ENCODE measurements at places on chromosomes 6 and 20.

DNA sequence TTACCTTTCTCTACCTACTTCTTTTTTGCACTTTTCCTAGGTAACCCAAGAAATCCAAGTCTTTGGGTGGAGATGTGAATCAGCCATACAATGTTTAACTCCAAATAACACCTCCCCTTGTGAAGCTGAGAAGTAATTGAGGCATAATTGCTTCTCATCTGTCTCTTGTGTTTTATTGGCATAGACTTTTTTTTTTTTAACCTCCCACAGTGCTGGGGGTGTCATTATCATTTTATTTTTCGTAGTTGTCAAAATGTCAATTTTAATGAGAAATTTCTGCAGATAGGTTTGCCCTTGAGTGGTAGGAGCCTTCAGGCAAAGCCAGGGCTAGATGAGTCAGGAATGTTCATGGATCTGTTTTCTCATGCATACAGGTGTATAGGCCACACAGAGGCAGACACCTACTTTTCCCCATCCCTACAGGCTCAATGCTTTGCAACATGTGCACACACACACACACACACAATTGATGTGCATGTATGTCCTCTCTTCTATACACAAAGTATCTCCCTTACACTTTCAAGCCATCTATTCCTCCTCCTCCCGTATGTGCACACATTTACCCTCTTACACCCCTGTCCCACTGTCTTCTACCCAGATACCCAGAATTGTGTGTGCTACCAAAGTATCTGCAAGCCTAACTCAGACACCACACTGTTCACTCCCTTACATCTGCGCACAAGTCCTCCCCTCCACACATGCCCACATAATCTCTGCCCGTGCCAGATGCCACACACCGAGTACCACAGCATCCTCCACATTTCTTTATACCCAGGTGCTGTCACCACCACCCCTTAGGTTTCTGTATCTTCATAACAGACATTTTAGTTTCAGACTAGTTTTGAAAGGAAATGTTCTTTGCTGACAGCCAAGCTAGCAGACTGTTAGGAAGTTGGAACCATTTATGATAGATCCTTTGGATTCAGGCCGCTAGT is 22.0 kb downstream of the RALY start:
- DNase-seq: no peak

DNA sequence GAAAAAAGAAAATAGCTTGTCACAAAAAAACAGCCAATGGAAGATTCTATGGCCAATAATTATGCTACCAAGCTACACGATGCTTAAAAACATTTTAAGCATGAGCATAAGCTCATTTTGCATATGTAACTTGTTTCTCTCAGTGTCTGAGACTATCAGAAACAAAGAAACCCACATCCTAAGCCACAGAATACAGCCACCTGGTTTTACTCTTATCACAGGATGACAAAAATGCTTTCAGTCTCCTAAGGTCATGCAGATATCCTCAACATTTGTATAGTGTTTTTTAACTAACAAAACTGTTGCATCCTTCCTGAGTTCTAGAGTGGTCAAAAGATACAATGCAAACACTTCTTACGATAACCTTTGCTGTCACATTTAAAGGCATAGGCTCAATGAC is 172.1 kb upstream of the RUNX2 start:
- no peak for DNase-seq

DNA sequence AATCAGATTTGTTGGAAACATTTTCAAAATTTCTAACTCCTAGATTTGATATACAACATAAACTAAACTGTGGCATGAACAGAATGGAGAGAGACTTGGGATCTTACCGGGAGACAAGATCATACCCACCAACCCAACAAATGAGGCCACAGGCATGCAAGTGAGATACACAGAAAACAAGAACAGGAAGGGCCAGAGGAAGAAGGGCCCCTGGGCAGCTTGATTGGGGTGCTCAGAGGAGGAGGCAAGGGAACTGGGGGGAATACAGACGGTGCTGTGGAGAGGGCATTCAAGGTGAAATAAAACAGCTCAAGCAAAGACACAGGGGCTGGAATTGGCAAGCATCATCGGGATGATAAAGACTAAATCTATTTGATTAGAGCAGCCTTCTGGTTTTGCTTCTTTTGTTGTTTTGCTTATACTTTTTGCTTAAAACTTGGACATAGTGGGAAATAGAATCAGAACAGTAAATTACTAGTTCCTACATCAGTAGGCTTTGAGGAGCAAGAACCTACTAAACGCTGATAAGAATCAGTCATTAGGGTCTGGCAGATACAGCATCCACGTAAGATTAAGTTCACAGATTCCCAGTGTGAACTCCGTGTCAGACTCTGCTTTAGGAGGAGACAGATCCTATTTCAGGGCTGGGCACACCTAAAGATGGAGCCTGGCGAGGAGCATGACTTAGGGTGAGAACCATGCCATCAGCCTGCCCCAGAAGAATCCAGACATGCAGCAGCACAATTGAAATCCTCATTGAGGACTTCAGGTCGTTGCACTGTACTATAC is 3.5 kb upstream of the RAMACL start:
- DNase-seq: no peak

DNA sequence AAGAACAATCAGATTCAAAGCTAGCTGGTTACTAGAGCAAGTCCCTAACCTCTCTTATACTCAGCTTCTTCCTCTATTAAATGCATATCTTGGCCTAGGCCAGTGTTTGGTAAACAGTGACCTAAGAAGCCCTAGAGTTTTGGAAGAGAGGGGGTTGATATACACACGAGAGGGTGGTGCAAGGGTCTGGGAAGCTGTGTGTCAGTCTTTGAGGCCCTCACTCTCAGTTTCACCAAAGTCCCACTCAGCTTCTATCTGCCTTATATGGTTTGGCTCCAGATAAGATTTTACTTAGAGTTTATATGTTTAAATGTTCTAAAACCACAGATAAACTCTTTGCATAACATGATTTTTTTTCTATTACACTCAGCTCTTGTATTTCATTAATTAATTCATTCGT is 526.1 kb upstream of the BTBD3 start:
- no peak for DNase-seq

DNA sequence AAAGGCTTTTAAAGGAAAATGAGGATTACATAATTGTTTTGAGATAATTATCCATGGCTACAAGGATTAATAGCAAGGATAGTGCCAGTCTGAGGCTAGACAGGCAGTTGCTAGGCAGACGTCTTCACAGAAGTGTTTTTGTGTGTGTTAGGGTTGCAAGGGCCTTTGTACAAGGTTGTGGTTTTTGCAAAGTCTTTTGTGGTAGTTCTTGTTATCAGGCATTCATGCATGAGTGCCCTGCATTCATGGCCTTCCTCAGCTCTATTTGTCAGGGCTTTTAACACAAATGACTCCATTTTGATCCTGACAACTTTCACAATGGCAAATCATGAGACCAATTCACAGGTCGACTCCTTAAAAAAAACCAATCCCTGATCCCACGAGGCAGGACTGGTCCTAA is 68.1 kb upstream of the TXNDC5 start:
- no peak for DNase-seq

DNA sequence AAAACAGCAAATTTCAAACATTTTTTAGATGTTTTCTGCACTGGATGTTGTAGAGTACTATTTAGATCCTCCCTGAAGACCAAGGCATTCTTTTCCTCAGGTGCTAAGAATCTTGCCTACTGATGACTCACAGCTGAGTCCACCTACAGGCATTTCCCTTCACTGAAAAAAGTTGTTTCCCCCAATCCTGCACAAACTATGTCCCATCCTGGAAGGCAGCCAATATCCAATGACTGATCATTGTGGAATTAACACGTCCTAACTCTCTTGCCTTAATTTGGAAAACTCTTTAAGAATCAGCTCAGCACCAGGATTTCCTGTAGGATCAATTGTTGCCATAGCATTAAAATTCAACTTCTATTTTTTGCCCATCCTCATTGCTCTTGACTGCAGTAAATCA is 268.4 kb upstream of the IRAK1BP1 start:
- DNase-seq: no peak

- no peak for DNase-seq
Observed at GRCh38 chr6:98047871-98048270, 764.9 kb upstream of the MMS22L start.

GRCh38 chr20:38840053-38840893 is 34.8 kb downstream of the PPP1R16B start:
- DNase-seq: no peak

DNA sequence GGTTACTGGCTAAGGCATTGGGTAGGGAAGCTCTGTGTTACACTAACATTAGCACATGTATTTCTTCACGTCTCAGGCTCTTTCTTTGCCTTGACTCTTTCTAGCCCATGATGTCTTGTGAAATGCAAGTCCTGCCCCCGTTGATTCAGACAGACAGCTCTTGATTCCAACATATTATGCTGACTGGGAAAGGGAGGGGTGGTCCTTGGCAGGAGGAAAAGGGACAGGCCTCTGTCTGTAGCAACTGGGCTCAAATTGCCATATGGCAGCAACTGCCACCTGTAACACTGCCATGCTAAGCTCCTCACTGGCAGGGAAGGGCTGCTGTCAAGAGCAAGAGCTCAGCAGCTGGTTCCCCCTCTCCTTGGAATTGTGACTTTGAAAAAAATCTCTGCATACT is 5.7 kb upstream of the KCNK15 start:
- DNase-seq: peak; percentile 93

DNA sequence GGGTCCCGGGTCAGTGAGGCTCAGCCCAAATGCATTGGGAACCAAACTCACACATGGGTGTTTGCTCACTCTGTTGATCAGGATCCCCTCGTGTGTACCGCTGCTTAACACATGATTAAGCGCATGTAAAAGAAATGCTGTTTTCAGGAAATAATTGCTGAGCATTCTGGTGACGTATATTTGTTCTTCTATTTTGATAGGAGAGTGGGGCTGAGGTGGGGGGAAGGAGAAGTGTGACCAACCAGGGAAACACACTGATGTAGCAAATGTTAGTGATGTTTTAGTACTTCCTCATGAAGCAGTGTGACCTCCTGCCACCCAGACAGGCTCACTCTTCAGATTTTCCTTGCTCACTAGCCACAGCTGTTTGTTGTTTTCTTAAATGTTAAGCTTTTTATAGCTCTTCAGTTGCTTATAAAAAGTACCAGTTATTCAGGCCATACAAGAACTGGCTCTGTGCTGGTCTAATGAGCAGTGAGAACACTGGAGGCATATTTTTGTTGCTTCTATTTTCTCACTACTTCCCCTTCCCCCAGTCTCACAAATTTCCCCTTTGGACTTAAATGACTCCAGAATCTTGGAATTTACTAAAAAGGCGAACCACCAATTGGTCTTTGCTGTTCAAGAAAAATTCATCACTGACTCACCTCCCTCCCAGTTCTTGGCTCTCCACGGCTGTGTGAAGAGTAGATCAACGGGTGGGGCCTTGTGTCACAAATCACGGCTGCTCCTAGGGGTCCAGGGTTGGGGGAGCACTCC is 79.2 kb upstream of the BACH2 start:
- DNase-seq: no peak

DNA sequence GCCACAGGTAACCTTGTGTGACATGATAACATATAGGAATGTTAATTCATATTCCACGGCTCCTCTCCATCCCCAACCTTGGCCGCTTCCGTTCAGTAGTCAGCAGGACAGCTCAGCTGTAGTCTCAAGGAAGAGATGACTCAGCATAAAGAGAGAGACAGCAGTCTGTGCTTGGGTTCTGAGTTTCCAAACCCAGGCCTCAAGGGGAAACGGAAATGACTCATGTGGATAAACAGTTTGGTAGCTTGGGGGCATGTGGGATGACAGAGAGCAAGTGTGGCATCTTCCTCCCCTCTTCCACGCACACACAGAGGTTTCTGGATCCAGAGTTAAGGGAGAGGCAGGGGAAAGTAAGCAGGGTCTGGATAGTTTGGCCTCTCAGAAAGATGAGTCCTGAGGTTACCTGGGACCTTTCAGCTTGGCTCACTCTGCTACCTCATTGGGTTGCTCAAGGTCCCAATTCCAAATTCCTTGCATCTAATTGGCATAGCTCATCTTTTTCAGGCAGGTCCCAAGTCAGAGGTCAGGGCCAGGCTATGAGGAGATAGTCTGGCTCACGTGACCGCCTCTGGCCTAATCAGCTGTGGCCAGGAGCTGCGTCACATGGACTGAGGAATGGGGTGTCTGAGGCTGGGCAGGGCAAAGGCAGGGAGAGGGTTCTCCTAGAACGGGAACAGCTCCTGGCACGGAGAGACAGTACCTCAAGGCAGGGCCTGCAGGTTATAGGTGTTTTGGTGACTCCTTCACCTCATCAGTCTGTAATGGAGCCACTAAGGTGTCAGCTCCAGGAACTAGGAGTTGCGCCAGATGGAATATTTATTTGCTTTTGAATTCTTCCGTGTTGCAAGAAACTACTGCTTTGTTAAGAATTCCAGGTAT is 36.5 kb upstream of the MLN start:
- no peak for DNase-seq

GRCh38 chr6:27273783-27274182 is 26.3 kb downstream of the PRSS16 start:
- no peak for DNase-seq

GRCh38 chr6:52983159-52983848 is 11.8 kb downstream of the GSTA4 start:
- no peak for DNase-seq

DNA sequence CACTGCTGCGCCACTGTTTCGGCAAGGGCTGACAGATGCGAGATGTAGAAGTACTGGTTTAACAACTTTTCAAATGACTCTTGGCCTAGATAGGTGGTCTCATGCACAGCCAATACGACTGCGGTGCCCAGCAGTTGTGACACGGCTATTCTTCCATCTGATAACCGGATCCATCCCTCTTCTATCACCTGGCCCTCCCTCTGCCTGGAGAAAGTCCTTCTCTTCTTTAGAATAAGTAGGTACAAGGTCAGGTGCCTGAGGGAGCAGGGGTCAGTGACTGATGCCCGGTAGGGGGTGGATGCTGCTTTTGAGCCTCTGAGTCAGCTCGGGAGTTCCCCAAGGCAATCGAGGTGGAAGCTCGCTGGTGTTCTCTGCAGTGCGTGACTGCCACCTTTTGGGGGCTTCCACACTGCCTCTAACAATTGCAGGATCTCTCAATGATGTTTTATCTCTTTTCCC is 166.8 kb upstream of the GRIK2 start:
- peak; percentile 12 for DNase-seq

DNA sequence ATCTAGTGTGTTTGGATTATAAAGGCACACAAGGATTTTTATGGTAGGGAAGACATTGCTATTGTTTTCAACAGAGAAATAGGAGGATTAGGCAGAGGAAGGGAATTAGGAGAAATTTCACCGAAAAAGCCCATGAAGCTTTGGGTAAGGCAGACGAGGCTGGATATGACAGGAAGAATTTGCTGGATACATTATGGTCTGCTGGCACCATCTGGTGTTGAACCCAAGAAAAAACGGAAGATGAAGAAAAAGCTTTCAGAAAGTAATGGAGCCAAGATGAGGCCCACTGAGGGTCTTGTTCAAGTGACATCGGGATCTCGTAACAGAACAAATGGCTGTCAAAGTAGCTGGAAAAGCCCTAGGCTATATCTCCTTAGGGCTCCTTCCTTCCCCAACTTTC is 56.5 kb downstream of the OR2J2 start:
- no peak for DNase-seq

DNA sequence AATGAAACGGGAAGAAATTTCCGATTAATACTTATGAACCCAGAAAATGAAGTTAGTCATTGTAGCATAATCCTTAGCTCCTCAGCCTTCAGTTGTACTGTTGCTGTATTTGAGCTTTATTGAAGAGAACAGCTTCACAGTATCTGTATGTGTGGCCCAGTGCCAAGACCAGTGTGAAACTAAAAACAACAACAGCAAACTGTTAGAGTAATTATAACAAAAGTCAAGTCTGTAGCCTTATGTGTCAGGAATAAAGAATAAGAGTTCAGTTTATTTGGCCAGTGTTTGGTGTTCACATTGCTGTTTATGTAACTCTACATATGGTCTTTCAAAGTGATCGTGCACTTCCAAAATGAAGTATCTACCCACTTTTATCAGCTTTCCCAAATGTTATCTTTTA is 70.9 kb downstream of the ARID1B start:
- no peak for DNase-seq
